NCI-H2227 treated with DMSO at 0.1 percent for 48 hours (cell line): ENCODE measurements at places on chromosomes 16 and 17.

DNA sequence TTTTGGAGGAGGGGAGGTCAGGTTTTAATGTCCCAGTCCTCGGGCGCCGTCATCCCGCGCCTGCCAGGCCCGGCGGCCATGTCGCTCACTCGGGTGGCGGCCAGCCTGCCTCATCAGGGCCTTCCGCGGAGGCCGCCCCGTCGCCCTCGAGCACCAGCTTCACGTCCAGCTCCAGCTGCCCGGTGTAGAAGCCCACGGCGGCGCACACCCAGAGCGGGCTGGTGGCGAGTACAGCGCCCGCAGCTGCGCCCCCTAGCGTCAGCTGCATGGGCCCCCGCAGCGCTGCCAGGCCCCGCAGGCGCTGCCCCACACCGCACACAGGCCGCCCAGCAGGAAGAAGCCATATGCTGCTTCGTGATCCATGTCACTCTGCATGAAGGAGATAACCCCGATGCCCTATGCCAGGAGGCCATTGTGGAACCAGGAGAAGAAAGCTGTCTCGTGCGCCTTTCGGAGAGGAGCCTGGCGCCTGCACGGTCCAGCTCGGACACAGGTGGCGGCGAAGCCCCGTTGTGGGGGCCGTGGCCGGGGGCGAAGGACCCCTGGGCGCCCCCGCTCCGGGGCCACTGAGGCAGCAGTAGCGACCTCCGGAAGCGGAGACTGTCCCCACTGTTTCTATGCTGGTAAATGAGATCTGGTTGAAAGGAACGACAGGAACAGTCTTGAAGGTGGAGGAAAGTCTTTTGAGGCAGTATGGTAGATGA is 9.6 kb downstream of the AP2B1 start:
- DNase-seq, result no peak

- DNase-seq, result no peak
These were observed 290.4 kb downstream of the FOXL1 start for GRCh38 chr16:86868786-86869185.

DNA sequence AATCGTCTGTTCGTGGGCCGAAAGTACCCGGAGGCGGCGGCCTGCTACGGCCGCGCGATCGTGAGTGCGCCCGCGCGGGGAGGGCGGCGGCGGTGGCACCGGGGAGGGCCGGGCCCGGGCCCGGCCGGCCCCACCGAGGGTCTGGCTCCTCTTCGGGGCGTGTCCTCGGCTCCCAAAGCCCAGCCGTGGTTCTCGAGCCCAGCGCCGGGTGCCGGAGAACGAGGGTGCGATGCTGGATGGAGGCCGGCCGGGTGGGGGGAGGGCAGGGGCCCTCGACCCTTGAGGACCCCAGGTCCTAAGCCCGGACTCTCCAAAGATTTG is 375 bp downstream of the STUB1 start:
- no peak for DNase-seq

GRCh38 chr17:15926039-15926740 is 18.7 kb upstream of the ADORA2B start:
- no peak for DNase-seq
